ENCODE measurements at places on chromosomes 16 and 17.
A peak's percentile ranks its signal among the peaks of the same experiment; 100 is the strongest.

- no peak for DNase-seq
Observed at GRCh38 chr17:27940503-27941428, 47.6 kb upstream of the LYRM9 start.

GRCh38 chr16:61730997-61731396 lies 305.2 kb downstream of the CDH8 start:
- no peak for DNase-seq

DNA sequence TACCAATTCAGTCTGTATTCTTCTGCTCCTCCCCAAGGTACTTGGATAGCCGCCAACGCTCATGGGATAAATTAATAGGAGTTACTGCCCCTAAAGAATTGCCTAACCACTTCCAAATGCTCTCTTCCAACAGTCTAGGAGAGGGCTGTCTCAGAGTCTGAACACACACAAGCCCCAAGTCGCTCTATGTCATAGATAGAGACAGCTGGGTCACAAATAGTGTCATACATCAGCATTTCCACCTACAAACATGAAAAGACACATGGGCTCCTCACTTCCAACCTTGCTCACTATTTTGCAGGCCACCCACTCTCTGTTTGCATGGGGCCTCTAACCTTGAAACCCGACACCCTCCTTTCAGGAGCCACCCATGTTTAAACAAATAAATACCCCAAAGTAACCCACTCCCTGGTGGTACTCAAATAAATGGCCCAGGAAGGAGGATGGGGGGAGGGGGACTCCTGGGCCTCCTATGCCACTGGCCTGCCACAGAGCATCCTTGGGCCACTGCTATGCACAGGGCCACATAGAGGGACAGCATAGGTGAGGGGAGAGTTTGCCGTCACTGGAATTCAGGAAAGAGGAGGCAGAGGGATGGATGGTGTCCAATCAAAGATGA lies 265.9 kb downstream of the SOX9 start:
- DNase-seq = peak; percentile 61

GRCh38 chr16:2985462-2985861 lies 5.2 kb upstream of the PKMYT1 start:
- no peak for DNase-seq

DNA sequence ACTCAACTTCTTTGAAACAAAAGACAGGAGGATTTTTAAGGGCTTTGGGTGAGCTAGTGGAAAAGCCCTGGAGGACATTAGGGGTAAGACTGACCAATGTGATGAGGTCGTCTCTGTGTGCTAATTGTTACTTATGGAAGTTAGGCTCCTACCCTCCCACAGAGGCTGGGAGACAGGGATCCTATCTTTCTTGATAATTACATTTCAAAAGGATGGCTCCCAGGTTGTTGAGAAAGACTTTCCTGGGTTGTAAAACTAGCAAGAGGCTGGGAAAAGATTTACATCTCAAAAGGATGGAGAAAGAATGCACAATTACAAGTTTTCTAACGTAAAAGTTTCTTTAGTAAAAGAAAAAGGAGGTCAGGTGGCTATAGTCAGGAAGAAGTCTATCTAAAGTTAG lies 605.8 kb upstream of the GOT2 start:
- no peak for DNase-seq

DNA sequence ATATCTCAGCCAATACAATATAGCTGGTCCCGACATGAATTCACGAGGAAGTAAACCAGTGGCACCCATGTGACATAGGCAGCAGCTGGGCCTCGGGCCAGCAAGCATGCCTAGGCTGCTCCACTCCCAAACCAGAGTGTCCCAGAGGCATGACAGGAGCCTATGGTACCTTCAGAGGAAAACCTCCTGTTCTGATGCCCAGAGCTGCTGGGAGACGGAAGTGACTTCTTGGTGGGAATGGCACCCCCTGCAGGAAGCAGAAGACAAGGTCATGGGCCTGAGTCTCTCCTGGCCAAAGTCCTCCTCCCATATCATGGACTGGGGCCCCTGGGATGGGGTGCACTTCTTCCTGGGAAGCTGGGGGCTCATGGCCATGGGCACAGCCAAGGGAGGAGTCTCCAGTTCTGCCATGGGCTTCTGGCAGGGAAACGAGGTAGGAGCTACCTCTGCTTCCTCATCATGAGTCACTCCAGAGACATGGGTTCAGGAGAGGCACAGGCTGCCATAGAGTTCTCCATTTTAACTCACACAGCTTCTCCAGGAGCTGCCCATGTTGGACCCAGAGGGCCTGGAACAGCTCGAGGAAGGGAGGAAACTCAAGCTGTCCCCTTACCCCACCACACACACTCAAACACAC lies 13.4 kb downstream of the FBF1 start:
- DNase-seq = no peak

DNA sequence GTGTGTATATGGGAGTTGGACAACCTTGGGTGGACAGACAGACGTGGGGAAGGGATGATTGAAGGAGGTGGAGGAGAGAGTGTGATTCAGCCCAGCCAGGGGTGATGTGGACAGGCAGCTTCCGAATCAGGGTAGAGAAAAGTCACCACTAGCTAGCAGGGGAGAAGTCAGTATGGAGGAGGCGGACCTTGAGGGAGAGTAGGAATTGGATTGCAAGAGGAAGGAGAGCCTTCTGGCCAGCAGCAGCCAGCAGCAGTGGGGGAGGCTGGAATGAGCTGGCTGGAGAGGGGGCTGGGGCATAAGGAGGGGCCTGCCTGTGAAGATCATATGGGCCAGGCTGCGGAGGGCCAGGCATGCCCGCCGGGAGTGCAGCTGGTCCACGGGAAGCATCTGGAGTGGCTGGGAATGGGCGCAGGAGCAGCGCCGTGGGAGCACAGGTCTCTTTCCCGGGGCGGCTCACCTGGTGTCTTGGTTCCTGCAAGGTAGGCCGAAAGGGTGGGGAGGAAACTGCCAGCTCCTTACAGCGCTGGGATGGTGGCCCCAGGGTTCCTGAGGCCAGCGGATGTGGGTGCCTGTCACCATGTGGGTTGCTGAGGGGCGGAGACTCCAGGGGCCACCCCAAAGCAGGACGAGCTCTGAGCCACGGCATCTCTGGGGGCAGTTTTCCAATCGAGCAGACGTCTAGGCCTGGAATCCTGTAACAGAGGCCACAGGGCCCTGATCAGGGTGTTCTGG lies 235.3 kb downstream of the SEC14L1 start:
- no peak for DNase-seq
